ENCODE measurements at places on chromosomes 3 and 15. TPM values are rescaled to one million over a fixed set of nuclear protein-coding genes. Genes with fewer than 3 reads are reported as not detected.

Gene DAZL
- not detected for total RNA-seq

Gene TOPAZ1
- under 0.01 TPM for total RNA-seq

Gene NPTN
- 183 TPM for total RNA-seq

Gene RBSN
- 51.6 TPM for total RNA-seq

Gene CLSTN2
- 20.7 TPM for total RNA-seq

Gene PSTPIP1
- 1.4 TPM for total RNA-seq

Gene FAM174B
- 23.5 TPM for total RNA-seq

Gene GPR171
- total RNA-seq = 0.11 TPM

Measured in spinal cord (tissue), 10 donors.